ENCODE measurements at places on chromosomes 3 and 15. TPM values are rescaled to one million over a fixed set of nuclear protein-coding genes. Genes with fewer than 3 reads are reported as not detected.

Gene MANF
- 148 TPM for total RNA-seq

GRCh38 chr3:5423076-5423475 lies 235.6 kb downstream of the EDEM1 start:
- no peak overlapping the region for H3K27ac ChIP-seq
- no peaks in the 10 kb centered on the region for H3K4me1 ChIP-seq
- no peaks in the 10 kb centered on the region for H3K36me3 ChIP-seq
- no peak overlapping the region for H3K4me3 ChIP-seq
- DNase-seq, result no peak
- no peaks in the 10 kb centered on the region for H3K27me3 ChIP-seq

Gene ACKR2
- total RNA-seq, result not detected

Gene SEC62
- total RNA-seq, result 98.7 TPM

- no peak overlapping the region for H3K4me3 ChIP-seq
- H3K36me3 ChIP-seq, result no peaks in the 10 kb centered on the region
- no peak overlapping the region for H3K27ac ChIP-seq
These were observed 22.1 kb upstream of the PRR23E start for GRCh38 chr3:127170814-127171213.

DNA sequence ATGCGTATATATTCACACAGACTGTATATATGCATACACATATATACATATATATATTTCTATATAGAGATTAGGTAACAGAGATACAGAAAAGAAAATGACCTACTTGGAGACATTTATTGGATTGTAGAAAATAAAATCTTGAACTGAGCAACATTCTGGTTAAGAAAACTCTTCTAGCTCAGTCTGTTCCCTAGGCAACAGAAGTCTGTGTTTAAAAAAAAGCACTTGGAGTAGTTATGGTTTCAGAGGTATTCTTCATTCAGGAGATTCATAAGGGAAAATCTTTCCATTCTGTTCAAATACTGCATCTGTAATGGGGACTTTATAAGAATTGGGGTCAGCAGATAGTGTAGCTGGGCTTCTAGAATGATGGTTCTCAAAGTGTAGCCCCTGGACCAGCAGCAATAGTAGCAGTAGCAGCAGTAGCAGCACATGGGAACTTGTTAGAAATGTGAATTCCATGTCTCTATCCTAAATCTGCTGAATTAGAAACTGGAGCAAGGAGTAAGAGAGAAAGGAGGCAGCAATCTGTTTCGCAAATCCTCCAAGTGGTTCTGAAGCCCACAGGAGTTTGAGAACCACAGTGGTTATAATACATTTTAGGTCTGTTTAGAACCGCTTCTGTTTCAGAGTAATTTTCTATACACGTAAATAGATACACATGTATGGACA lies 112.8 kb upstream of the TMEM108 start:
- H3K4me1 ChIP-seq, result no peaks in the 10 kb centered on the region
- no peaks in the 10 kb centered on the region for H3K36me3 ChIP-seq
- no peaks in the 10 kb centered on the region for H3K27me3 ChIP-seq
- no peak overlapping the region for H3K4me3 ChIP-seq

DNA sequence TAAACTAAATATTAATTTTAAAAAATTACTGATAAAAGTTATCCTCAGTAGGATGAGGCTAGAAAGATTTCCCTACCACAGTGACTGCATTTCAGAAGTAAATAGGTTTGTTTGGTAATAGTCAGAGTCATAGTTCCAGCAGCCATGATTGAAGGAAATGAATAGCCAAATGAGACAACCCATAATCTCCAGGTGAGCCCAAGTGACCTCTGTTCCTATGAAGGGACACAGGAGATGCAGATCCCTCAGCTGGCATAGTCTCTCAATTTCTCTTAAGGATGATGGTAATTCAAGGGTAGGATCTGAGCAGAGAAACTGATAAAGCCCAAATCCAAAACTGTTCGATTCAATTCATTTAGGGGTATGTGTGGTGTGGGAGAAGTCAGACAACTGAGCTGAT lies 461.8 kb downstream of the RAP2B start:
- DNase-seq, result no peak
- H3K27me3 ChIP-seq, result no peaks in the 10 kb centered on the region
- no peak overlapping the region for H3K4me3 ChIP-seq
- H3K4me1 ChIP-seq, result peaks cover 2% of the 10 kb centered on the region
- no peak overlapping the region for H3K27ac ChIP-seq
- H3K36me3 ChIP-seq, result peaks cover 4% of the 10 kb centered on the region

- H3K36me3 ChIP-seq, result no peaks in the 10 kb centered on the region
- no peaks in the 10 kb centered on the region for H3K27me3 ChIP-seq
- no peaks in the 10 kb centered on the region for H3K4me1 ChIP-seq
- no peak for DNase-seq
- H3K27ac ChIP-seq, result peak overlapping the region; percentile 54
These were observed 339.5 kb upstream of the ADAMTS9 start for GRCh38 chr3:65027335-65027734.

- no peak overlapping the region for H3K4me3 ChIP-seq
- no peaks in the 10 kb centered on the region for H3K27me3 ChIP-seq
- no peaks in the 10 kb centered on the region for H3K4me1 ChIP-seq
- peaks cover 10% of the 10 kb centered on the region for H3K36me3 ChIP-seq
These were observed 352.0 kb downstream of the GAP43 start for GRCh38 chr3:115975353-115975752.

Gene FAM174B
- total RNA-seq, result 38.5 TPM

DNA sequence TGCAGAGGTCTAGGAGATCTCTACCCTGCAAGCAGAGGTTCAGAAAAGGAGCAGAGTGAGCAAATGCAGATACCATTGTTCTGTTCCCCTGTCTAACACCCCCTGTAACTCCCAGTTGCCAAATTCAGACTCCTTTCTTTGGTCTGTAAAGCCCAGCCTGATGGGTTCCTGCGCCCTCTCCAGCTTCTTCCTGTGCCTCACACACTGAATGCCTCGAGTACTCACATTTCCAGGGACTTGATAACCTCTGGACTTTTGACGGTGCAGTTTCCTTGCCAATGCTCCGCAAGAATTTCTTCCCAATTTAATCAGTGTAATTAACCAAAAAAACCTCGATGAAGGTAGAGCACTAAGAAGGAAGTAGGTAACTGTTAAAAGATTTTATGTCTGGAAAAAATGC lies 19.3 kb downstream of the PDE8A start:
- DNase-seq, result no peak
- H3K4me3 ChIP-seq, result no peak overlapping the region
- H3K27me3 ChIP-seq, result no peaks in the 10 kb centered on the region
- H3K27ac ChIP-seq, result no peak overlapping the region

Gene SLC25A36
- 70.0 TPM for total RNA-seq

Gene THBS1
- total RNA-seq, result 72.1 TPM

- no peak overlapping the region for H3K27ac ChIP-seq
- no peaks in the 10 kb centered on the region for H3K36me3 ChIP-seq
- DNase-seq, result no peak
These were observed 21.7 kb upstream of the FMN1 start for GRCh38 chr15:33215941-33216872.

GRCh38 chr3:178022599-178022998 lies 513.6 kb upstream of the KCNMB2 start:
- no peaks in the 10 kb centered on the region for H3K36me3 ChIP-seq
- H3K4me1 ChIP-seq, result no peaks in the 10 kb centered on the region

- H3K27ac ChIP-seq, result no peak overlapping the region
- no peak overlapping the region for H3K4me3 ChIP-seq
- H3K4me1 ChIP-seq, result no peaks in the 10 kb centered on the region
- H3K36me3 ChIP-seq, result no peaks in the 10 kb centered on the region
These were observed 275.5 kb upstream of the AZI2 start for GRCh38 chr3:28624084-28624483.

DNA sequence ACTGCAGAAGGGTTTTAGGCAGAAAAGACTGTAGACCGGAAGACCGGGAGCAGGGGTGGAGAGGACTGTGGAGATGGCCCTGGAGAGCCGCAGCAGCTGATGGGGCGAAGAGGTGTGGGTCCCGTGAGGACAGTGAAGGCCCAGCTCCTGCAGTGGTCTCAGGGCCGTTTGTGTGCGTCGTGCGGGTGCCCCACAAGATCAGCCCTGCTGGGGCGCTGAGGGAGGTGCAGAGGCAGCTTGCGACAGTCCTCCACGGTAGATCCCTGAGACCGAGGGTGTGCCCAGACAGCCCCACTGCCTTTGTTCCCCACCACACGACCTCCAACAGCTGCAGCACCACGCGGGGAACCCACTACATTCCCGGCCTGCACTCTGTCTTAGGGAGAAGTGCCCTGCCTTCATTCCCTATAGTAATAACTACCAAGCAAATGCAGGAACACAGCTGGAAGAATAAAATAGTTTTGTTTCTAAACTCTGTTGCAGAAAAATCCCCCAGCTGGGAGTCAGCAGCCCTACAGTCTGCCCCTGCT lies 19.0 kb upstream of the CRABP1 start:
- no peak for DNase-seq
- no peaks in the 10 kb centered on the region for H3K36me3 ChIP-seq
- no peaks in the 10 kb centered on the region for H3K27me3 ChIP-seq
- no peak overlapping the region for H3K4me3 ChIP-seq
- peaks cover 11% of the 10 kb centered on the region for H3K4me1 ChIP-seq

- no peak overlapping the region for H3K4me3 ChIP-seq
- peaks cover under 1% of the 10 kb centered on the region for H3K36me3 ChIP-seq
- no peak for DNase-seq
- no peak overlapping the region for H3K27ac ChIP-seq
- no peaks in the 10 kb centered on the region for H3K4me1 ChIP-seq
These were observed 335.6 kb downstream of the NLGN1 start for GRCh38 chr3:173733029-173733652.

DNA sequence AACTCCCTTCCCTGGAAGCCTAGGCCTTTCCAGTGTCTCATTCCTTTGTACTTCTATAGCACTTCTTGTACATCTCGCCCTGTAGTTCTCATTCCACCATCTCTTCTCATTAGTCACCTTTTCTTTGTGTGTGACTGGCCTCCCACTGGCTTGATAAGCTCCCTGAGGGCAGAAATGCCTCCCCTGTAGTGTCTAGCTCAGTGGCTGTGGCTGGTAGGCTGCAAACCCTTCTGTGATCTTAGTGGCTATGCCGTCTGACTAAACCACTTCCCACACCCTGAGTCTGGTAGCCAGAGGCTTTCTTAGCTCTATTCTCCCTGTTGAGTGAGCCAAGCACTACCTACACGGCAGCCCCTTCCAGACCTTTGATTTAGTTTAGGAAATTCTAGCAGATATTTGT lies 24.4 kb upstream of the TNFAIP8L3 start:
- no peaks in the 10 kb centered on the region for H3K4me1 ChIP-seq
- H3K27ac ChIP-seq, result no peak overlapping the region
- no peaks in the 10 kb centered on the region for H3K27me3 ChIP-seq
- H3K36me3 ChIP-seq, result no peaks in the 10 kb centered on the region
- no peak for DNase-seq

Gene GOLGA8J
- not detected for total RNA-seq

DNA sequence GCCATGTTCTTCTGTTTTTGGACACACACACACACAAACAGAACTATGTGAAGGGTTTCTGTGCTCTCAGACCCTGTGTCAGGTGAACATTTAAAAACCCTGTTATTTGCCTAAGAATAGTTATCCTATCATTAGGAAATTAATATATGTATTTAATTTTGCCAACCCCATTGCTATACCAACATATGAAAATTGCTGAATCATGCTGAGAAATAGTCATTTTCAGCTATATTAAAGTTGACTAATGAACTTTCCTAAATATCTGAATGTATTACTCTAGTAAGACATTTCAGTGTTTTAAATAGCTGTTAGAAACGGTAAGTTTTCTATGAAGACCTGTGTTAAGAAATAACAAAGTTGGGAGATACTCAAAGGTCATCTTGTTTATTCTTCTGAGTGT lies 596.9 kb upstream of the GRM7 start:
- H3K4me3 ChIP-seq, result no peak overlapping the region
- H3K4me1 ChIP-seq, result no peaks in the 10 kb centered on the region
- H3K27me3 ChIP-seq, result no peaks in the 10 kb centered on the region
- no peak overlapping the region for H3K27ac ChIP-seq

DNA sequence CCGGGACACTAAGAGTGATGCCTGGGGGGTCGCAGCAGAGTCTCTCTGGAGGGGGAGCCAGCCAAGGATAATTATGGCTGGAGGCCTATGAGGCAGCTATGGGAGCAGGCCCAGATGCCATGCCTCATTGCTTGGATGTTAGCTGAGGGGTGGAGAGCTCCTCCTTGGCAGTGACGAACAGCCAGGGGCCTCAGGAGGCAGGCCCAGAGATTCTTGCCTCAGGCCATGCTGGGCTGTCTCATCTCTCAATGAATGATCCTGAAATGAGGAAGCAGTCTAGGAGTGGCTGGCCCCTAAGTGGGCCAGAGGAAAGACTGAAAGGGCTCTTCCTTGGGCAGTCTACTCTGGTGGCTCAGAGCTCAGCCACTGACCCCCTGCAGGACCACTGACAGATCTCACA lies 21.3 kb downstream of the KIF9 start:
- H3K27ac ChIP-seq, result no peak overlapping the region
- H3K4me1 ChIP-seq, result no peaks in the 10 kb centered on the region
- H3K27me3 ChIP-seq, result no peaks in the 10 kb centered on the region

DNA sequence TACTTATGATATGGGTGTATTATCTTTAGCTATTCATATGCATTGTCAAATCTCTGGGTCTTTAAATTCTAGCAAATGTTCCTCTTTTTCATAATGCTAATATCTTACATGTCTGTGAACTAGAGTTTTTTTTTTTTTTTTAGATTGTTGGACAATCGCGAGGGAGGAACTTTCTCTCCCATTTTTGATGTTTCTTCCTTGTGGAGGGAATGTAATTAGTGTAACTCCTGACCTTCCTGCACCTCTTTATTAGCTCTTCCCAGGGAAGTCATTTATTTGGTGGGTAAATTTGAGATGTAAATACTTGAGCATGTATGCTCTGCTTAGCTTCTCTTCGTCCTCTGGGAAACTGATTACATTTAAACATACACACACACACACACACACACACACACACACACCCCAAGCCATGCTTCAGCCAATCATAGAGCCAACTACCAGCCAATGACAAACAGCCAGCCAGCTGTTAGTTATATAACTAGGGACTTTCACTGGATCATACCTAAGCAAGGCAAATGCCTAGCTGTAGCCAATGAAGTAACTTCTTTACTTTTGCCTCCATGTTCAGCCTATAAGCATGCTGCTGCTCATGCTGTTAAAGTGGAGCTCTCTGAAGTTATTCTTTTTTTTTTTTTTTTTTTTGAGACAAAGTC lies 8.3 kb upstream of the USP8 start:
- no peaks in the 10 kb centered on the region for H3K36me3 ChIP-seq
- H3K4me1 ChIP-seq, result no peaks in the 10 kb centered on the region
- H3K4me3 ChIP-seq, result no peak overlapping the region
- no peaks in the 10 kb centered on the region for H3K27me3 ChIP-seq
- no peak overlapping the region for H3K27ac ChIP-seq

- no peaks in the 10 kb centered on the region for H3K27me3 ChIP-seq
- H3K4me3 ChIP-seq, result no peak overlapping the region
- no peaks in the 10 kb centered on the region for H3K36me3 ChIP-seq
- H3K4me1 ChIP-seq, result no peaks in the 10 kb centered on the region
- H3K27ac ChIP-seq, result no peak overlapping the region
These were observed 70.4 kb downstream of the ADAMTS7 start for GRCh38 chr15:78740904-78741274.

DNA sequence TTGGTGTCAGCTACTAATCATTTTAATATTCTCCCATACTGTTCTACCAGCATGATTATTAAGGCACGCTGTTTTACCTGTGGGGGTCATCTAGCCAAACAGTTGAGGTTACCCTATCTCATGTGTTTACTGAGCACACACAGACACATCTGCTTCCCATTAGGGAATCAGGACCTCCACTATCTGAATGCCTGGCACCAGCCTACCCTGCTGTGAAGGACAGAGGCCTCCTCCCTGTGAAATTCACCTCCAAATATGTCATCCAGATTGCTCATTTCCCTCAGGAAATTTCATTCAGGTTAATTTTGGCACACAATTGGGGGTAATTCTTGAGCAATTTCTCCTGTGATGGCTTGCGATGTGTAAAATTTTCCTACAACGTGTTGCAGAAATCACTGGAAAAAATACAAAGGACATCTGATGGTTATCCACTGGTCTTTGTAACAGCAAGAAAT lies 155.6 kb upstream of the NR2E3 start:
- no peaks in the 10 kb centered on the region for H3K4me1 ChIP-seq
- H3K27me3 ChIP-seq, result no peaks in the 10 kb centered on the region
- no peak overlapping the region for H3K27ac ChIP-seq
- no peaks in the 10 kb centered on the region for H3K36me3 ChIP-seq
